ENCODE measurements at places on chromosomes 16 and 17.
A peak's percentile ranks its signal among the peaks of the same experiment; 100 is the strongest.

GRCh38 chr17:8108972-8109660 is 9.2 kb downstream of the ALOXE3 start:
- DNase-seq: no peak

GRCh38 chr17:17824119-17824782 is 12.5 kb downstream of the SREBF1 start:
- no peak for DNase-seq

DNA sequence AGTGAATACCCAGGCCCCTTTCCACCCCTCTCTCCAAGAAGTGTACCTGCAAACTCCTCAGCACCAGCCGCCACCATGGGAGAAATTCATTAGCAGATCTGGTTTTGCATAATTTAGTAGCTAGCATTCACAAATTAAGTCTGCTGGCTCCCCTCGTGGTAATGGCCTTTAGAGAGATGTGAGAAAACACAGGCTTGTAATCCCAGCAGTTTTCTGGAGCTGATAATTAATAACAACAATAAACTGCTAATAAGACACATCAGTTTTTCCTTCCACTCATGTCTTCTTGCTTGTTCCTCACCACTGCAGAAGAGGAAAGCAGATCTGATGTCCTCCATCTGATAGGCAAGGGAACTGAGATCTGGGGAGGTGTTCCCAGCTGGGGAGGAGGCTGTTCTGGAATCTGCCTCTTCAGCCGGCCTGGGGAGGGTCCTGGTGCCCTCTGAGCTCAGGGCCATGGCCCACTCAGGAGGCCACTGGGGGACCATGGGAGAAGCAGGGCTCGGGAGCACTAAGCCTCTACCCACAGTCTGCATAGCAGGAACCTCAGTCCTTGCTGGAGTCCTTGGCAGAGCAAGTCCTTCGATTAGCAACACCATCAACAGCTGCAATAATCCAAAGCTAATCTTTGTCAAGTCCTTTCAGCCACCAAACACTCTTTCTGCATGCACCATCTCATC is 74.2 kb upstream of the DNAJA2 start:
- DNase-seq: no peak

GRCh38 chr17:40605306-40605705 is 40.0 kb upstream of the CCR7 start:
- no peak for DNase-seq

DNA sequence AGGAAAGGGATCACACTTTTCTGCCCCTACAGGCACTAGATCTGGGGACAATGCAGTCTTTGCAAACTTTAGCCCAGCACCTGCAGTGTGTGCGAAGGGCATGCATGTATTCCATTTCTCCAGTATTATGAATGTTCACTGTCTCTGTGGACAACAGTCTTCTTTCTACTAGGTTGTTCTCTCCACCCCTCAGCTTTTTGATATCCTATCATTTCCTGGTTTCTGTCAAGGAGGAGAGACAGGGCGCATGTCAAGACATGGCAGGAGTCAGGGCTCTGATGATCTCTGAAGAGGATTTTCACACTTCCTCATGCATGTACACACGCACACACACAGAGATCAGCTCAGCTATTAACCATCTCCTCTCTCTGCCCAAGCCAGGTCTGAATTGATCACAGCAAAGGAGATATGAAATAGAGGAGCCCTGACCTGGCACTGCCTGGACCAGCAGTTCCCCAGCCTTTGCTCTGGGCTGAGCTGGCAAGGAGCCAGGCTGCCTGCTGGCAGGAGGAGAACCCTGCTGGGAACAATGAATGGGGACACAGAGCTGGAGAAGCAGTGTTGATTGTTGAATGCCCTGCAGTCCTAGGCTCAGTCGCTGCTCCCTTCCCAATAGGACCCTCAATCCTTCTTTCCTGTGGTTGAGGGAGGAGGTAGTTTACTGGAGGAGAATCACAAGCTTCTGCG is 2.6 kb downstream of the GPR179 start:
- peak; percentile 44 for DNase-seq

DNA sequence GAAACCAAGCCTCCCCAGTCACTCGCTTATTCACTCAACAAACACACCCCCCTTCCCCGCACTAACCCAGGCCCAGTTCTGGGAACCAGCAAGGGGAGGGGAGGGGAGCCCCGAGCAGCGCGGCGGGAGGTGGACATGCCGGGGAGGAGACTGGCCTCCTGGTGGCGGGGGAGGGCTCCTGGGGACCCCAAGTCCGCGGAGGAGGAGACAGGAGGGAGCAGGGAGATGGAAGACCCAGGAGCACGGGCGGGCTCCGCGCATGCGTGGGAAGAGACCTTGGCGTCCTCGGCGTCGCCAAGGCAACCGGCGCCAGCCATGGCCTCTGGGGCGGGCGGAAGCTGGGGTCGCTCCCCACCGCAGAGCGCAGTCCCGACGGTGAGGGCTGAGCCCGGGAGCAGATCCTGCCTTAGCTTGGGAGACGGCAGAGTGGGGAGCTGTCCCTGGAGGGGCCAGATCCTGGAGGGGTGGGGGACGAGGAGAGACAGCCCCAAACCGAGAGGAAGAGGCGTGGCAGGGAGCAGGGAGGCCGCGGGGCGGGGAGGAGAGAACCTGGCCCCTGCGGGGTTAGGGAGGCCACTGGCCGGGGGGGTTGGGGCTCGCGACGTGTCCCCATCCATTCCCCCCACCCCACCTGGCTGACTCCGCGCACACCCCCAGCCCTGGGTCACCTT is at the start of gene PRR29:
Gene PRR29, plus strand, starts transcription at position 302 of the 671 bp plus-strand sequence. Its CDS starts 14 bp downstream, at position 316.
- DNase-seq: peak; percentile 58

GRCh38 chr17:71633391-71633849 is 487.4 kb upstream of the SOX9 start:
- peak; percentile 71 for DNase-seq

- no peak for DNase-seq
Measured at GRCh38 chr16:57666353-57667047, 1.6 kb upstream of the ADGRG3 start.

DNA sequence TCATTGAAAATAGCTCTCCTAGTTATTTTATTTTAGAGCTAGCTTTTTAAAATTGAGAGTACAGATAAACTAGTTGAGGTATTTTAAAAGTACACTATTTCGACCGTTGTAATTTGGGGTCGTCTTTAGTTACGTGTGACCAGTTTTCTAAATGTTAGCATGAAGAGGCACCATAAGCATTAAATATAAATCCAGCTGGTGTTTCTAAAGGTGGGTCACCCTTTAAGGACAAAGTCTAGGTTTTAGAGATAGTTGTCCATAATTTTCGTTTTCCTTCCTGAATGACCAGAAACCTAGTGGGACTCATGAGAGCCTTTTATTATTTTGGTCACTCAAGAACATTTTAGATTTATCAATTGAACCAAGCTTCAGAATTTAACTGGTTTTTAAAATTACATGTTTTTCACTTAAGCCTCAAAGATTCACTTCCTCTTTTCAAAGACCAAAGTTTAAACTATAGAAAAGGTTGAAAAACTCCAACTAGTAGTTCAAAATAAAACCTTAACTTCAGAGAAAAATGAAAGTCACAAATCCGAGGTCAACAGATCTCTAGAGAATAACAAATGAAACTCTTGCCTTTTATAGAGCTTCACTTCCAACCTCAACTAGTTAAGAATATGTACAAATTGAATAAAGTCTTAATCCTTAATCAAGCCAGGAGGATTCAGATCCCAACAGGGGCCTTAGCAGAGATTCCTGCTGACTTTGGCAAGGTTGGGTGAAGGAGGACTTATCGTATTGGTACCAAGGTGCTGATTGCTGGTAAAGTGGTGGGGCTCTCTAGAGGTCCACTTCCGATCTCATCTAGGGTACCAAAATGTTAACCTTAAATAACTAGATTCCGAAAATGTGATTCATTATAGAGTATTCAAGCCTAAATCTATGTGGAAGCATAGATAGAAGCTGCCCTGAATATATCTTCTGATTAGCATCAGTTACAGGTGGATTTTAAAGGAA is 32.5 kb downstream of the PHKB start:
- no peak for DNase-seq

- DNase-seq: peak; percentile 41
Measured at GRCh38 chr16:84735849-84736586, 36.2 kb downstream of the USP10 start.

GRCh38 chr16:22857296-22858025 is 43.5 kb downstream of the HS3ST2 start:
- DNase-seq: no peak

GRCh38 chr16:1916640-1916990 is 1.6 kb downstream of the HS3ST6 start:
- no peak for DNase-seq

GRCh38 chr17:9899280-9900043 is 5.6 kb downstream of the RCVRN start:
- no peak for DNase-seq

- no peak for DNase-seq
Measured at GRCh38 chr17:29642171-29642611, 19.5 kb upstream of the CORO6 start.

DNA sequence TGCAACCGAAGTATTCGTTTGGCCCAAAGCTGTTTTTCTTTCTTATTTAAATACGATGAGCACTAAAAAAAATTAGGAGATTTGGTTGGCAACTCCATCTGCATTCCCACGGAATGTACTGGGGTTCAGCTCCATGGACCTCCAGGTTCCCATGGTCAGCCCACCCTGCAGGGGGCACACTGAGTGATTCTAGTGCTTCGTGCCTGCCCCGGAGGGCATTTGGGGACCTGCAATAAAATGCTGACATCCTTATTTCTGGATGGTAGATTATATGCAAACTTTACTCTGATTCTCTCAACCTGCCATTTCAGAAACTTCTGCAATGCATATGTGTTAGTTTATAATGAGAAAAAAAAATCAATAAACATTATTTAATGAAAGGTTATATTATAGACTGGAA is 339.4 kb downstream of the XYLT1 start:
- no peak for DNase-seq

GRCh38 chr16:74448990-74449389 is 27.7 kb upstream of the CLEC18B start:
- DNase-seq: peak; percentile 97

GRCh38 chr16:23967775-23968174 is 132.0 kb downstream of the PRKCB start:
- no peak for DNase-seq

GRCh38 chr17:80138856-80139426 is 8.0 kb downstream of the EIF4A3 start:
- no peak for DNase-seq

GRCh38 chr16:12538667-12539091 is 265.0 kb downstream of the CPPED1 start:
- DNase-seq: no peak

DNA sequence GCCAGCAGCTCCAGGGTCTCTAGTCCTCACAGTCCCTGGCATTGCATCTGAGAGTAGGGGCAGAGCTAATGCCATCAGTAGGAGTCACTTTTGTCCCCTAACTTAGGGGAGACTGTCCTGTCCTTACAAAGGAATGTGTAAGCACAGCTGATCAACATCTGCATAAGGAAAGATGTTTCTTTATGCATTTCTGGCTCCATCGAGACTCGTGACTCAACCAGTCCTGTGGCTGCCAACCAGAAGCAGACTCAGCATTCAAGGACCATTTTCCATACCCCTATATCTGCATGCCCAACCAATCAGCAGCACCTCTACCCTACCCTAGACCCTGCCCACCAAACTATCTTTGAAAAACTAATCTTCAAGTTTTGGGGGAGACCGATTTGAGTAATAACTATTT is 8.2 kb upstream of the MPP2 start:
- DNase-seq: no peak

DNA sequence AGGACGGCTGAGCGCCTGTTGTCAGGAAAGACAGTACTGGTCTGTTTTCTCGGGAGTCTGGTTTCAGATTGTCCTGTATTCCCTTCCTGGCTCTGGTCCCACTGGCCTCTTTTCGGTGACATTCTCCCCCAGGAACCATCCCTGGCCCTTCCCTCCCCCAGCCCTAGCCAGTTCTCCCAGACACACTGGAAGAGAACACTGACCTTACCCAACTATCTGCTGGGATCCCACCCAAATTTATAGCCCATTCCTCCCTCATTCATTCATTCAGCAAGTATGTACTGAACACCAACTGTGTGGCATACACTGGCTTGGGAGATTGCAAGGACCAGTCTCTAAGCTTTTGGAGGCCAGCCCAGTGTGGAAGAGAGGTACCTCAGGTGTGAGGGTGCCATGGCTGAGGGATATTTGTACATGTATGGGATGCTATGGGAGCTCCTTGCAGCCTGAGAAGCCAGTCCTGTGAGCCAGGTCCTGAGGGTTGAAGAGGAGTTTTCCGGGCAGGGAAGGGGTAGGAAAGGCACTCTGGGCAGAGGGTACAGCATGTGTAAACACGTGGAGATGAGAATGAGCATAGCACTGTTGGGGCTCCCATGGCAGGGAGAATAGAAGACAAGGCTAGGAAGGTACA is 5.2 kb downstream of the RND2 start:
- DNase-seq: no peak

DNA sequence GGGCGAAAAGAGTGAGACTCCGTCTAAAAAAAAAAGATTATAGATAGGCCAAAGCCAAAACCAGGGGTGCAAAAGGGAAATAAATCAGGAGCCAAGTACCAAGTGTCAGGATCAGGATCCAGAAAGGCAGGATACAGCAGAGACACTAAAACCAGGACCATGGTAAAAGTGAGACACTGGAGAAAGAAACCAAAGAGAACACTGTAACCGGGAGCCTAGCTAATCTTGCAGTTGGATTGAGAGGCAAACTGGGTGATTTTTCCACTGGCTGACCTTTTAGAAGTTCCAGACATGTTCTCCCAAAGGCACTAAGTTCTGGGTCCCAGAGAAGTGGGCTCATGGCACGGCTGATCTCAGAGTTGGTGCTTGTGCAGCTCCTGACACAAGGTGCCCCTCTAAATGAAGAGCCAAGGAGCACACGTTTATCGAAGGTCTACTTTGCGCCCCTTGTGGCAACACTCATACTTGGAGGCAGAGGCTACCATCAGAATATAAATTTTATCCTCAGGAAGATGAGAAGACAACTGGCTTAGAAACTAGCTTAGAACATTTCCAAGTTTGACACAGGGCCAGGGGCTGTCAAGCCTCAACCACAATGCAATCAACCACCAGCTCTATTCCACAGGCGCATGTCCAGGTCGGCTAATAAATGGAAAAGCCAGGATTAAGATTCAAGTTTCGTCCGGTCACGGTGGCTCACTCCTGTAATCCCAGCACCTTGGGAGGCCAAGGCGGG is 27.5 kb upstream of the HELZ start:
- DNase-seq: no peak

GRCh38 chr17:46008591-46008990 is 9.5 kb downstream of the STH start:
- no peak for DNase-seq

- peak; percentile 52 for DNase-seq
Measured at GRCh38 chr17:4947411-4948165, 742 bp downstream of the PFN1 start.

DNA sequence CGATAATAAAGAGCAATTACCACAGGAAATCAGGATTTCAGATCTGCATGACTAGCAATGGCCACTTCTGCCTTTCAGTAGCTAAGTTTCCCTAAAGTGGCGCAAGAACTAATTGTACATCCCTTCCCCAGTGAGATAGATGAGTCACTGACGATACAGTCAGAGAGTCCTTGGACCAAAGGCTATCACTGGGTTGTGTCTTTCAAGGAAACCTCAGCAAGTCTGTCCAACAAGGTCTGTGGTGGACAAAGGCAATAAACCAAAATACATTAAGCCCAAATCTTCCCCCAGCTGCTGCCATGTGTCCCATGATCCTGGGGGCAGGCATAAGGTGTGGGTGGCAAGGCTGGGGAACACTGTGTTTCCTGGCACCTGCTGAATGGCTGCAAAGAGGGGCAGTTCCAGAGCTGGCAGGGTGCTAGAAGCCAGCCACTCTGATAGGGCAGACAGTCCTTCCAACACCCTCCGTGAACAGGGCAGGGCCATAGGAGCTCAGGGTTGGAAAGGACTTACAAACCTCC is 20.5 kb upstream of the MTMR4 start:
- DNase-seq: peak; percentile 55

All from fibroblast of pulmonary artery (primary cell).